ENCODE measurements at places on chromosomes 6 and 20.

- no peak for DNase-seq
These were observed 91.0 kb downstream of the PLEKHG1 start for GRCh38 chr6:150690681-150691080.

DNA sequence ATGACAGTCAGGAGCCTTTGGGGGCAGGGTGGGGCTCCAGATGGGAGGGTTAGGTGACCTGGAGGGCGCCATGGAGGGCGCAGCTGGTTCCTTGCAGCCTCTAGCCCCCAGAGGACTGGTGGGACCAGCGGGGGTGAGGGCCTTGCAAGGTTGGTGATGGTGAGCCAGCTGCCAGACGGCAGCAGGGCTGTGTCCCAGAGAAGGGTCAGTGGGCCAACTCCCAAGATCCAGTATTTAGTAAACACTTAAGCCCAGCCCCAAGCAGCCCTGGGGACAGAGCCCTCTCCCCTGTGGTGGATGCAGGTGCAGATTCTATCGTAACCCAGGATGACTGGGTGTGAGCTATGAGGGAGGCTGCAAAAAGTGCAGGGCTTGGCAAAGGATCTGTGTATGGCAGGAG, 201.5 kb upstream of the RNF24 start:
- DNase-seq: no peak

DNA sequence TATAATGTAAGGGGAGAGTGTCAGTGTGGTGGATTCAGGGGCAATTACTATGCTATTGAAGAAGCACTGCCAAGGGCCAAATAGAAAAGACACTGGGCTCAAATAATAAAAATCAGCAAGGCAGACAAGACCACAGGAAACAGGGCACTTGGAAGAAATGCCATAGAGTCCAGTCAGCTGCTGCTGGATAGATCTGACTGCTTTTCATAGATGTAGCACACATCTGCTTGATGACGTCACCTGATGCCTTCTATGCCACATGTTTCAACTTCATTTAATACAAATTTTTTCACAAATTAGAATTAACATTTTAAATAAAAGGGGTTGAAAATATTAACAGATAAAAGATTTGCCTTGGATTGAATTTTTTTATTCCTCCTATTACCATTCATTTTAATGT, 23.9 kb upstream of the AHI1 start:
- DNase-seq: no peak

DNA sequence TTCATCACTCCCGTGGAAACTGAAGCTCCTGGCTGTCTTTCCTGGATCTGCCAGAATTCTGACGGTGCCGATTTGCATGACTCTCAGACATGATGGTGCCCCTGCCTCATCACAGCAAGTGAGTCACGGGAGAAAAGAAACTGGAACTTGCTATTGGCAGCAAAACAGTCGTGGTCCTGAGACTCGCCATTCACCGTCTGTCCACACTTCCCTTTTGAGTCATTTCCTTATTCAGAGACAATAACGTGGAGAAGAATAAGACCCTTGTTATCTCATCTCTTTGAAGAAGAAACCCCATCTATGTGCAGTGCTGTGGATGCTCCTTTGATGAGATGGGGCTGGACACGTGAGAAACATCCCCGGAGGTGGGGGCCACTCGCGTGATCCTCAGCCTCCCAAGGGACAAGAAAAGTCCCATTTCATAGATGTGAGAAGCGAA, 4.2 kb downstream of the GPR31 start:
- no peak for DNase-seq

DNA sequence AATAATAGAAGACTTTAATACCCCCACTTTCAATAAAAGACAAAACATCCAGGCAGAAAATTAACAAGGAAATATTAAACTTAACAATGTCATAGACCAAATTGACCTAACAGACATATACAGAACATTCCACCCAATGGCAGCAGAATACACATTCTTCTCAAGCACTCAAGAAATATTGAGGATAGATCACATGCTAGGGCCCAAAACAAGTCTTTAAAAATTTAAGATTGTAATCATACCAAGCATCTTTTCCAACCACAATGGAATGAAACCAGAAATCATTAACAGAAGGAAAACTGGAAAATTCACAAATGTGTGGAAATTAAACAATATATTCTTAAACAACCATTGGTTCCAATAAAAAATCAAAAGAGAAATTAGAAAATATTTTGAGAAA, 161.0 kb downstream of the COL12A1 start:
- no peak for DNase-seq

DNA sequence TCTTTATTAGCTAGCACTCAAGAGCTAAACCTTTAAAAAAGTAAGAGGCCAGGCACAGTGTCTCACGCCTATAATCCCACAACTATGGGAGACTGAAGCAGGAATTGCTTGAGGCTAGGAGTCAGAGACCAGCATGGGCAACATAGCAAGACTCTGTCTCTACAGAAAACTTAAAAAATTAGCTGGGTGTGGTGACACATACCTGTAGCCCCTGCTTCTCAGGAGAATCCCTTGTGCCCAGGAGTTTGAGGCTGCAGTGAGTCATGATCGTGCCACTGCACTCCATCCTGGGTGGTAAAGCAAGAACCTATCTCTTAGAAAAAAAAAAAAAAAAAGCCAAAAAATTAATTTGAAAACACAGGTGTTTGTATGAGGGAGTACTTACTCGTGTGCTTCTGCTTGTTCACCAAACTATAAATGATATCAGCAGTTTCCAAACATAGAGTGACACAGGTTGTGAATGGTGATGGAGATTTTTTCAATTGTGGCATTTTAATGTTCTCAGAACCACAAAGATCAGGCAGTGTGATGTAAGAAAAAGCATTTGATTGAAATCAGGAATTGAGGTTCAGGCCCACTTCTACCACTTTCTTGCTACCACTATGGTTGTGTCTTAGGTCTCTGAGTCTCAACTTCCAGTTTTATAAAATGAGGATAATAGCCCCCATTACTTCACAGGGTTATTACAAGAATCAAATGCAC, 104.9 kb downstream of the FOXO3 start:
- no peak for DNase-seq

GRCh38 chr6:48092550-48093217, 18.3 kb downstream of the PTCHD4 start:
- DNase-seq: no peak

GRCh38 chr6:42514745-42515144, 49.1 kb upstream of the UBR2 start:
- DNase-seq: no peak

- no peak for DNase-seq
These were observed 211.0 kb downstream of the LRFN2 start for GRCh38 chr6:40376113-40376650.

DNA sequence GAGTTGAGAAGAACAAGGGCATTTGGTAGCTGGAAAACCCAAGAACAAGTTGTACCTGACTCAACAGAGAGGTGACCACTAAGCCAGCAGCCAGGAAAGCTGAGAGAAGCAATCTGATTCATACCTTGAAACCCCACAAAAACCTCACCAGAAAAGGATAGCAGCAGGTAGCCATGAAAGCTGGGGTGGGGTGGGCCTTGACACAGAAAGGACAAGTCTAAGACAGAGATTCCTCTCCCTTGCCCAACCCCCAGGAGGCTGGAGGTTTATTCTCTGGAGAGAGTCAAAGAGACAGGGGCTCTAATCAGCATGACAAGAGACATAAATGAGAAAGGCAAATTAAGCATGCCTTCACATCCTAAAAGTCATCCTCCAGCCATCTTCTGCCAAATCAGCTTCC, 151.7 kb upstream of the DST start:
- no peak for DNase-seq

Measured in SW 1271 (cell line).